ENCODE measurements at places on chromosomes 11 and 22.

GRCh38 chr11:8263109-8263768 is 439 bp downstream of the LMO1 start:
- no peak for DNase-seq

GRCh38 chr11:2208691-2209369 is 37.2 kb upstream of the TH start:
- DNase-seq: peak; percentile 70

GRCh38 chr11:60855726-60856633 is at the start of gene PTGDR2:
Gene PTGDR2, minus strand, starts transcription at chr11:60855950. Its CDS starts 2,228 bp downstream, at chr11:60853722.
- no peak for DNase-seq

- peak; percentile 36 for DNase-seq
Measured at GRCh38 chr11:134045799-134046635, 22.9 kb upstream of the JAM3 start.

DNA sequence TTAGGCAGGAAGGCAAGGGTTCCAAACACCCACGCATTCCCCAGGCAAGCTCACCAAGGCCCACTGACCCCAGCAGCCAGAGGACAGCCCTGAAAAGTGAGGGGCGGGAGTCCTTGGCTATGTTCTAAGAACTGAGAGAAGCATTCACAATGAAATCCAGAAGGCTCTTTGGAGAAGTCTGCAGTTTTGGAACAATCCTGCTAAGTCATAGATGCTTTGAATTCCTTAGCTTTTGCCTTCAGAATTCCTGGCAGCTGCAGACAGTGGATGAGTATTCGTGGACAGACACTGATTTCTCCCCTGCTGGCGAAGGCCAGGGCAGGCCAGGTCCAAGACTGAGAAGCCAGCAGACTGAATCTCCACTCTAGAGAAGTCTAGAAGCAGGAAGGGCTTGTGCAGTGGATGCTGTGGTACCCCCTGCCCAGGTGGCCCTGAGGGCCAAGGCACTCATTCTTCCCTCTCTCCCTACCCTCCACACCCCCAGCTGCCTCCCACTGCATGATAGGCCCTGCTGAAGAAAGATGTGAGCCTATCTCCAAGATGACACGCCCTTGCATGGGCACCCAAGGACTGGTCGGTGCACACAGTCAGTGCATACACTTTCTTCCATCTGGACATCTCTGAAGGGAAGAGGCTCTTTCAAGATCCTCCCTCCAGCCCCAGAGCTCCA is 133.2 kb upstream of the TEAD1 start:
- peak; percentile 9 for DNase-seq

- DNase-seq: peak; percentile 17
Measured at GRCh38 chr22:29524442-29525191, 28.9 kb downstream of the THOC5 start.

- DNase-seq: peak; percentile 33
Measured at GRCh38 chr11:57491371-57492061, 24.0 kb downstream of the SLC43A1 start.

- no peak for DNase-seq
Measured at GRCh38 chr22:48416396-48417224, 1411.1 kb downstream of the BRD1 start.

DNA sequence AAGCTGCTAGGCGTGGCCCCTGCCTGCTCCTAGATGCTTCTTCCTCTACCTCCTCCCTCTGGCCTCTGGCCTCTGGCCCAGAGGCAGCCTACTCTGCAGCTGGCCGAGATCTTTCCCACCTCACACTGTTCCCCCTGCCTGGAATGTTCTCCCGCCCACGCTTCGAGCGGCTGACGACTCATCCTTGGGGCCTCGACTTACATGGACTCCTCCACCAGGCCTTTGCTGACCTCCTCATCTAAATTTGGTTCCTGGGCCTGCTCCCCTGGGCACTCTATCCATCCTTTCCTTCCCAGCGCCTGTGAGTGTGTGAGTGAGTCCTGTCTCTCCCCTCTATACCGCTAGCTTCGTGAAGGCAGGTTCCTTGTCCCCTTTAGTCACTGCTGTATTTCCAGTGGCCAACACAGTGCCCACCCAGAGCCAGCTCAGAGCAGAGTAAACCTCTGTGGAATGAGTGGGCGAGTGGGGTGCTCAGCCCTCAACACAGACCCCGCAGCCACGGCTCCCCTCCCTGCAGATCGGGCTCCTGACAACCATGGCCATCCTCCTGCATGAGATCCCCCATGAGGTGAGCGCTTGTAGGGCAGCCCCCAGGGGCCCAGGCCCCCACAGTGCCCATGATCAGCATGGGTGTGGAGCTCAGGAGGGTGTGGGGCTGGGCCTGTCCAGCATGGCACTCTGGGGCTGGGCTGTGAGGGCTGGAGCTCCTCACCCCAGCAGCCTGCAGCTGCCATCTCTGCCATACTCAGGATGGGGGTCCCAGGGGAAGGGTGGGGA is 5.7 kb downstream of the SLC39A13 start:
- peak; percentile 22 for DNase-seq

DNA sequence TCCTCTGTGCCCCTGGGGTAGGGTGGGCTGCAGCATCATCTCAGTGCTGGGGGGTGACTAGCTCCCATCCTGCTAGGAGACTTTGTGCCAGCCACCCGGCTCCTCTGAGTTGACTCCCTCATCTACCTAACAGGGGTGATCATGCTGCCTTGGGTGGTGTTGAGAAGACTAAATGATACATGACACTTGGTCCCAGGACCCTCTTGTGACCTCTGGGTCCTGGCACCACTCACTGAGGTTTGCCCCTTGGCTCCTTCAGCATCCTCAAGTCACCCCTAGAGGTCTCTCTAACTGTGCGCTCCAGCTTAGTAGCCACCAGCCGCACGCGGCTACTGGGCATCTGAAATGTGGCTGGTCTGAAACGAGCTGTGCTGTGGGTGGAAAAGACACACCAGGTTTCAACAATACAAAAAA is 72.1 kb downstream of the LRRC32 start:
- DNase-seq: peak; percentile 54

GRCh38 chr11:64234647-64235379 is 429 bp downstream of the VEGFB start:
- DNase-seq: peak; percentile 65

- no peak for DNase-seq
Measured at GRCh38 chr11:130874955-130875531, 41.2 kb downstream of the SNX19 start.

- DNase-seq: no peak
Measured at GRCh38 chr22:42905702-42906183, 48.7 kb upstream of the ARFGAP3 start.

- DNase-seq: no peak
Measured at GRCh38 chr11:120550007-120550406, 38.5 kb downstream of the GRIK4 start.

DNA sequence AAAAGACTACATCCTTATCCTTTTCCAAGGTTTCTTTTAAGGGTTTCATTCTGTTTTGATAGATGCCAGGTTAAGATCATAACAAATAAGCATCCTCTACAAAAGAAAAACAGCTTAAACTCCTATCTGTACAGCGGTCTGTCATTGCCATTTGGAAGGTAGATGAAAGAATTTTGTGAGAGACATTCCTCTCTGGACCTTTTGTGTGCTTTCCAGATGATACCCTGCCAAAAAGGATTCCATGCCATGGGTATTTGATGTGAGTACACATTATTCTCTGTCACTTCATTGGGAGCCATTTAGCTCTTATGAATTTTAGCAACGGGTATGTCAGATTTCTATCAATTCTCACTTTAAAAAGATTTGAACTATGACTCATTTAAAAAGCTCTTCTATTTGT is 153.7 kb downstream of the GRIA4 start:
- no peak for DNase-seq

GRCh38 chr22:47274196-47274595 is 511.7 kb downstream of the TBC1D22A start:
- no peak for DNase-seq

DNA sequence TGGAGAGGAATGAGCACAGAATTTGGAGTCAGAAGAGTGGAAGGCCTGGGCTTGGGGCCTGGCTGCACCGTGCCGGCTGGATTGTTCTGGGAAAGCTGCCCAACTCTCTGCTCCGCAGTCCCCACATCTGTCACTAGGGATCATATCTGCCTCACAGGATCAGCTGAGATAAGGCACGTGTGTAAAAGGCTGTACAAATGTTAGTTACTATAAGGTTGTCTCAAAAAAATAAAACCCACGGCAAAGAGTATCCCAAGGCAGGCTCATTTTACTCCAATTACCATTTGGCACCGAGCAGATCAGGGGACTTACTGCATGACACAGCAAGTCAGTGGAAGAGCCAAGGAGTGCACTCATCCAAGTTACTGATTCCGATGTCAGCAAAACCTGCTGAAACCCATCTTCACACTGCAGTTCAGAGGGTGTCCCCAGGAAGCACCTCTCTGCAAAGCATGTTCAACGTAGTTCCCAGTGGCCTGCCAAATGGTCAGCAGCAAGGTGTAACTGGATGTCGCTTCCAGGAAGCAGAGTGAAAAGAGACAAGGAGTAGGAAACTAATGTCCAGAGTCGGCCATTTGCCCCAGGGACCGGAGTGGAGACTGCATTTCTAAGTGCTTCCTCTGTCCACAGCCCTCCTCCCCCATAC is 18.1 kb upstream of the MRTFA start:
- no peak for DNase-seq

- no peak for DNase-seq
Measured at GRCh38 chr11:128619540-128620308, 32.4 kb upstream of the ETS1 start.
